ENCODE measurements at places on chromosomes 12 and 14.

- peak; percentile 77 for DNase-seq
These were observed 128.4 kb downstream of the METTL25 start for GRCh38 chr12:82486524-82487235.

DNA sequence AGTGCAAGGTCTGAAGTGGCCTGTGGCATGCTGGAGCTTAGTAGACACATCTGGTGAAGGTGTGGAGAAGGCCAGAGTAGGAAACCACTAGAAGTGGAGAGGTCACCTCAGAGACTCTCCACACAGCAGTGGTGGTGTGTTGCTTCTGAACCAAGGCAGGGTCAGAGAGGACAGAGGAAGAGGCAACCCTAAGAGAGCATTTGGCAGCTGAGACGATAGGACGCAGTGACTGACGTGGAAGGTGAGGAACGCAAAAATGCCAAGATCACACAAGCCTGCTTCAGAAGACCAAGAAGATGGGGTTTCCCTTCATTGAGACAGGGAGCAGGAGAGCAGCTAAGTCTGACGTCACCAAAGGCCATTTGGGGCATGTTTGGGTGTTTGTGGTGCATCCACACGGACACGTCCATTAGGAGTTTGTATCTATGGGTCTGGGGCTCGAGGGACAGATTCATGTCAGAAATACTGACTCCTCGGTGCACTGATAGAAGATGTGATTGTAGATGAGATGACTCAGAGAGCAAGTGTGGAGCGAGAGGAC is 338.1 kb downstream of the CACNA1C start:
- no peak for DNase-seq

DNA sequence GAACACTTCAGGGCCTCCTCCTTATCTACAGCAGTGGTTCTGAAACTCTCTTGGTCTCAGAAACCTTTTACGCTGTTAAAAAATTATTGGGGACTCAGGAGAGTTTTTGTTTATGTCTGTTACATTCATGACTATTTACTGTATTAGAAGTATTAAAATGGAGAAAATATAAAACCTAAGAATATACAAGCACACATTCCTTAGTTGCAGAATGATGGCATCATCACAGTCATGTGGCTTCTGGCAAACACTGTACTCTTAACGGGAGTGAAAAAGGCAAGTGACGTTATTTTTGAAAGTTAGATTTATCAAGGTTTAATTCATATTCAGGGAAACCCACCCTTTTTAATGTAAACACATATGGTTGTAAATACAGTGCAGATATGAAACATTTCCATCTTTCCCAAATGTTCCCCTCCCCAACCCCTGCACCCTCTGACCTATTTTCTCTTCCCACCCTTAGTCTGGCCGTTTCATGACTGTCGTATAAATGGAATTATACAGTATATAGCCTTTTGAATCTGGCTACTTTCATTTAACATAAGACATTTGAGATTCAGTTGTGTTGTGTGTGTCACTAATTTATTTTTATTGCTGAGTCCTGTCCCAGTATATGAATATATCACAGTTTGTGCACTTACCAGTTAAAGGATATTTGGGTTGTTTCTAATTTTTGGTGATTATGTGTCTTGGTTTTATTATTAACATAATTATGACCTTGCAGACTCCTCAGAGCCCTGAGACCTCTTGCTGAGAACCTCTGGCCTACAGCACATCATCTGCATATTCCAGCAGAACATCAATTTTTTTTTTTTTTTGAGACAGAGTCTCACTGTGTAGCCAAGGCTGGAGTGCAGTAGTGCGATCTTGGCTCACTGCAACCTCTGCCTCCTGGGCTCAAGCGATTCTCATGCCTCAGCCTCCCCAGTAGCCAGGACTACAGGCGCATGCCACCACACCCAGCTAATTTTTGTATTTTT is 457.0 kb downstream of the PCNX1 start:
- DNase-seq = peak; percentile 89

- no peak for DNase-seq
These were observed 92.0 kb downstream of the EPS8 start for GRCh38 chr12:15697201-15697600.

DNA sequence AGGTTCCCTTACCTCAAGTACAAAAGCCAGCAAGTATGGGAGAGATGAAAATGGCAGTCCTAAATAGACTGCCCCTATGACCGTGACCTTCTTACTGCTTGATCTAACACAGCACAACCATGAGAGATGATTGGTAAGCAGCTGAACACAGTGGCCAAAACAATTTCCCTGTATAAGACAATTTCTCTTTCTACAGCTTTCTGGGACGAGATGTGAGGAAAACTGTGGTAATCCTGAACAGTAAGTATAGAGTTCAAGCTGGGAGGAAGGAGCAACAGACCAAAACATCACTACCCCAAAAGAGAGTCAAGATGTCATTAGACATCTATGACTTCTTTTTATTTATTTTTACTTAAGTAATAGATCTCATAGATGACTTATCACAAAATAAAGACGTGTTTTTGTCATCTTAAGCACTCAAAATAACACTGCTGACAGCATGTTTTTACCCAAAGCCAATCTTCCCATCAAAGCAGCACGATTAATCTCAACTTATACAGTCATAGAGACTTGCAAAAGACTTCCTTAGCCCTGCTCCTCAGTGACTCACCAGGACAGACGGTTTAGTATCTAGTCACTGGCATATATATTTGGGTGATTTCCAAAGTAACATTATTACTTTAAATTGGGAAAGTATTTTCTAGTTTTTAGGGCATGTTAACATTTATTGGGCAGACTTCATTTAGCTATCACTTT is 3.7 kb downstream of the TMEM52B start:
- peak; percentile 89 for DNase-seq

GRCh38 chr14:61325166-61325565 is 3.8 kb downstream of the PRKCH start:
- no peak for DNase-seq

- no peak for DNase-seq
These were observed 381.5 kb downstream of the ALG10 start for GRCh38 chr12:34403706-34404376.

- DNase-seq = no peak
These were observed 191.7 kb downstream of the DAD1 start for GRCh38 chr14:22397221-22397737.

DNA sequence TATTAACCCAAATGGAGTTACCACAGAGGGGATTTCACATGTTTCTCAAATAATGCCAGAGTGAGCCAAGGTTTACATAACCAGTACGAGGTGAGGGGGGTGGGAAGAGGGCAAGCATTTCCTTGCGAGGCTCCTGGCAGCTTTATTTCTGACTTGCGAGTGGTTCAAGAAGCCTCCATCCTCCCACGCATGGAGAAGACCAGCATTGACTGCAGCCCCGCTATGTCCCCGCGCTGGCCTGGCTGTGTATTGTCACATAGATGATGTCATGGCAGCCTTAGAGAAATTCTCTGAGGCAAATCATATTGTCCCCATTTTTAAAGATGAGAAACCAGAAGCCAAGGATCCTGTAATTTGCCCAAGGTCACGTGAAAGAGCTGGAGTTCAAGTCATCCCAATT is 188.2 kb downstream of the CACNA1C start:
- no peak for DNase-seq

- DNase-seq = peak; percentile 28
These were observed 69.5 kb upstream of the SLC24A4 start for GRCh38 chr14:92253381-92253894.

DNA sequence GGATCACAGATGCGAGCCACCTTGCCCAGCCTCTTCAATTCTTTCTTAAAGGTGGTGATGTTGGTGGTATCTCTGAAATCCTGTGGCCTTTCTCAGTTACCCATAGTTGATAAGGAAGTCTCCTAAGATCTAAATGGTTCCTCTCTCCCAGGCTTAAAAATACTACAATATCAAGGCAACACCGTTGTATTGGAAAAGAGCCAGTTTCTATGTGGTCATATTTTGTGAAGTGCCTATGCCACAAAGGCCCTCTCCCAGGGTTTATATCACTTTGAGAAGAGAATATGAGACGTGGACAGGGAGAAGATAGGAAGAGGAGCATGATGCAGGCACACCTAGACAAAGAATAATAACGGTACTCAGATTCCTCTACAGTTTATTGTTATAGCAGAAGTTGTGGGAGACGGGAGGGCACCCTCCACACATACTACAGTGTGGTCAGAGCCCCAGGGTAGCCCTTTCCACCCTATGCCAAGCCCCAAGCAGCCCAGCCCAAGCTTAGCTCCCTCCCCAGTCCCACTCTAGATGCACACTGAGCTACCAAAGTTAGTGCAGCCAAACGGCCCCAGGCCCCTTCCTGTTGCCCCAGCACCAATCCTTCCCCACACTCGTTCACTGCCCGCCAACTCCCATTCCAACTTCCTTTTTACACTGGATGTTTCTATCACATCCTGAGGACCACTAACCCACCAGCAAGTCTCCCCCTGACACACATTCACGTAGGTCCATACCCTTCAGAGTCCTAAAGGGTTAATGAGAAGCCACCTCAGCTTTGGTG is 8.3 kb downstream of the NDRG2 start:
- no peak for DNase-seq

DNA sequence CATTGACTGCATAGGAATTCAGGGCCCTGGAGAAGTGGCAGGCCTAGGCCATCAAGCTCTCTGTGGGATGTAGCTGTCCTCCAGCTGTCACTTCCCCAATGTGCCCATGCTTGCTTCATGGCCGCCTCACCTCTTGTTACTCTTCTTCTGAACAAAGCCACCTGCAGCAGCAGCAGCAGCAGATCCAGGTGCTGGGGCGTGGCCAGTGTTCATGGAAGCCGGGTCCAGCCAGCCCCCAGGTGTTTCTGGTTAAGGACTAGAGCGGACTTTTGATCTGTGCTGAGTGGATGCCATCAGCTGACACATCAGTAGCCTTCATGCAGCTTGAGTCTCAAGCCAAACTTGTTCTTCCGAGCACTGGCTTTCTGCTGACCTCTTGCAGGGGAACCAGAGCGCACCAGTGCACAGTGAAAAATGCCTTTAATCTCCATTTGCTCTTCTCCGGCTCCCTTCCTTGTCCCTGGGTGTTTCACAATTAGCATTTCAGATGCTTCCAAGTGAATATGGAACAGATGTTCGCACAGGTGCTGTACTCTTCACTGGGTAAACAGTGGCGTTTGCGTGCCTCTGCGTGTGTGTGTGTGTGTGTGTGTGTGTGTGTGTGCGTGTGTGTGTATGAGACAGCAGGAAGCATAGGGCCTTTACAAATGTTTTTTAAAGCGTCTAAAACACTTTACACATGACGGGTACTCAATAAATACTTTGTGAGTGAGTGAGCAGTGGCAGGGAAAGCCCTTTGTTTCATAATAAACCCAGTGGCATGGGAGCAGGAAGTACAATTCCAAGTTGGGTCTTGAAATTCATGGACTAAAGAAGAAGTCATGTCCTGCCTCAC is 20.1 kb downstream of the TPCN1 start:
- peak; percentile 85 for DNase-seq

- no peak for DNase-seq
These were observed 185.1 kb downstream of the CHST11 start for GRCh38 chr12:104641862-104642261.

GRCh38 chr12:29582677-29583272 is 85.3 kb upstream of the OVCH1 start:
- DNase-seq = no peak

DNA sequence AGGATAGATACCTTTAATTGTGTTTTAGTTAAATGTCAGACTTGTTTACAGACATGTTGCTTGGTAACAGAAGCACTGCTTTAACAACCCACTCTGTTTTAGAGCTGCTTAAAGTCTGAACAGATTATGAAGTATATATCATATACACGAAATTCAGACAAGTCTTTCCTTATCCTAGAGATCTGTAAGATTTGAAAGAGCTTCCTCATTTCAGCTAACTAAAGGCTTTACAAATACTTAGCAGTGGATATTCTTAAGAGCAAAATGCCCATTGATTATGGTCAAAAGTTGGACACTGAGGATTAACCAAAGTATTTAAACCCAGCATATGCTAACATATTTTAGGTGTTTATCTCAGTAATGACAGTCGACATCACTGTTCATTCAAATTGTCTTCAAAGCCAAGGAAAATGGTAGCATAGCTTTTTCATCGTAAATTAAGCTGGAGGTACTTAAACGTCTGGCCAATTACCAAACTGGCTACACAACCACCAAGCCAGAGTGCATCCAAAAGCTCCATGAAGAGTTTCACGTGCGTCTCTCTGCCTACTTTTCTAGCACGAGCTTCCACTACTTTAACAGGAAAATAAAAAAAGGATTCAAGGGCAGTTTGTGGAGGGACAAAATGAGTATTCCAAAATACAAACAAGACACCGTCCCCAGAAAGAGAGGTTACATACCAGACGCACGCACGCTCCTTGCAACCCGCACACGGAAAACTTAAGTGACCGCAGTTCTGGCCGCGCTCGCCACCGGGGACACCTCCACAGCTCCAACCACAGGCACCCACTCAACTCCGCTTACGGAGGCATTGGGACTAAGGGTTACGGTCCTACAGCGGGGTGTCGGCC is 565 bp downstream of the CEP83 start:
- DNase-seq = peak; percentile 55

- peak; percentile 27 for DNase-seq
These were observed 97.2 kb upstream of the TMEM260 start for GRCh38 chr14:56482310-56482911.

DNA sequence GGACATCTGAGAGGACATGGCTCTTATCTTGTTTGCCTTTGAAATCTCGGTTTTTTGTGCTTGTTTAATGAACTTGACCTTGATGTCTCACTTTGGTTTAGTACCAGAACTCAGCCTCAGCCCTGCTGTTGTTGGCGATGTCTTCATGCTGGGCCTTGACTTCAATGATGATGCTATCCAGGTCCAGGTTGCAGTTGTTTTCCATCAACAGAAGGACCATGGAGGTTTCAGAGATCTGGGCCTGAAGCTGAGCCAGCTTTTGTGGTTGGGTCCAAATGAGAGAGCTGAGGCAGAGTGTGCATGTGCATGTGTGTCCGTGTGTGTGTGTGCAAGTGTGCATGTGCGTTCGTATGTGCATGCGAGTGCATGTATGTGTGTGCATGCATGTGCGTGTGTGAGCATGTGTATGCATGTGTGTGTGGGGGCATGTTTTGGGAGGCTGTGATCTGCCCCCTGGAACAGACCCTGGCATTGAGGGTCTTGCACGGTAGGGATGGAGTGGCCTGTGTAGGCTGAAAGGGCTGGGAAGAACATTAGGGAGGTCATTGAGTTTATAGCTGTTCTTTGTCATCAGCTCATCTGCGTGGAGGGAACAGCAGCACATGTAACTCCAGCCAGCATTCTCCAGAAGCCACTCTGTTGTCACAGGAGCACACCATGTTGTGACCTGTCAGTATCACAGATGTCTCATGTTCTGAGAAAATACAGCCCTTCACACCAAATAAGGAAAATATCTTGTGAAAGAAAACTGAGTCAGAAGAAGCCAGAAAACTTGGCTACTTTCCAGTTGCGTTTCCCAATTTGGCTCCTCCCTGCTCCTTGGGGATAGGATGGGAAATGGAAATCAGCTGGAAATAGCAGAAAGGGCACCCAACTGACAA is 10.0 kb upstream of the KRT82 start:
- DNase-seq = peak; percentile 91

- DNase-seq = peak; percentile 67
These were observed 646.9 kb downstream of the DIO2 start for GRCh38 chr14:79564371-79564770.

GRCh38 chr14:33542338-33543287 is 408.3 kb downstream of the EGLN3 start:
- DNase-seq = no peak

GRCh38 chr12:25644979-25645378 is 91.9 kb upstream of the LMNTD1 start:
- DNase-seq = no peak

- no peak for DNase-seq
These were observed 198.5 kb downstream of the KCNC2 start for GRCh38 chr12:75011120-75011519.

All from choroid plexus epithelial cell (primary cell).